NCI-H187 treated with DMSO at 0.1 percent for 48 hours (cell line): ENCODE measurements at places on chromosomes 7 and 10.

DNA sequence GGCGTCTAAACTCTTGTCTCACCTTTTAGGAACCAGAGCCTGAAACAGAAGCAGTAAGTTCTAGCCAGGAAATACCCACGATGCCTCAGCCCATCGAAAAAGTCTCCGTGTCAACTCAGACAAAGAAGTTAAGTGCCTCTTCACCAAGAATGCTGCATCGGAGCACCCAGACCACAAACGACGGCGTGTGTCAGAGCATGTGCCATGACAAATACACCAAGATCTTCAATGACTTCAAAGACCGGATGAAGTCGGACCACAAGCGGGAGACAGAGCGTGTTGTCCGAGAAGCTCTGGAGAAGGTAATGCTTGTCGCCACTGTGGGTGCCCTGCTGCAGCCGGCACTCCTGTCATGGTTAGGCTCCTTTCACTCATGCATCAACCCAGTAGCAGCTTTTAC is 113.1 kb downstream of the ZMYND11 start:
- DNase-seq = no peak

GRCh38 chr7:18824157-18824556 is 293.3 kb downstream of the TWIST1 start:
- no peak for DNase-seq

- no peak for DNase-seq
Measured at GRCh38 chr10:299969-300368, 164.7 kb downstream of the ZMYND11 start.

- no peak for DNase-seq
Measured at GRCh38 chr10:132708441-132708840, 77.5 kb downstream of the NKX6-2 start.

DNA sequence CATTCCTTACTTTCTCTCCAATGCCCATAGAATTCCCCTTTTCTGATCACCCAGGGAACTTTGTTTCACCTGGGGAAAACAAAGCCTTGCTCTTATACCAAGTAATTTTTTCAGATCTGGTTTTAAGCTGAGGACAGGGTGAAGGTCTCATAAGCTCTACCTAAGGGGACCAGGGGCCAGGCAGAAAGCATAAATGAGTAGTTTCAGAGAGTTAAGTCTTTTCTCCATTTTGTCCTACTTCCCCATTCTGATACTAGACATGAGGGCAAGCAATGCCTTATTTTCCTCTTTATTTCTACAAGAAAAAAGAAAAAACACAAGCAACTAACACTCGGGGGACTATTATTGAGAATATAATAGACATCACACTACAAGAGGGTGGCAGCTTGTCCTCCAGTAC is 2.9 kb downstream of the AKR1D1 start:
- no peak for DNase-seq

DNA sequence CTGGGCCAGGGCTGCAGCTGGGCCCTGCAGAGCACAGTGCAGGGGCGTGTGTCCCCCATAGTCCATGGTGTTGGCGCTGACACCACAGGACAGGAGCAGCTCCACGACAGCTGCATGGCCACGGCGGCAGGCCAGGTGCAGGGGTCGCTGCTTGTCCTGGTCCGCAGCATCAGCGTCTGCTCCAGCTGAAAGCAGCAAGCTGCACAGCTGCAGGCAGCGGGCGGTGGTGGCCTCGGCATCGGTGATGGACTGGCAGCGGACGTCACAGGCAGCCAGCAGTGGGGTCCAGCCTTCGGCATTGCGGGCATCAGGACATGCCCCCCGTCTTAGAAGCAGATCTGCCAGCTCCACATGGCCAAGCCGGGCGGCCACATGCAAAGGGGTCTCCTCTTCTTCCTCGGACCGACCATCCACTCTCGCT is 6.0 kb downstream of the ASB10 start:
- DNase-seq = no peak

- no peak for DNase-seq
Measured at GRCh38 chr7:155808549-155809331, 3.5 kb downstream of the SHH start.

GRCh38 chr7:155517452-155517851 is 28.9 kb downstream of the CNPY1 start:
- DNase-seq = no peak

DNA sequence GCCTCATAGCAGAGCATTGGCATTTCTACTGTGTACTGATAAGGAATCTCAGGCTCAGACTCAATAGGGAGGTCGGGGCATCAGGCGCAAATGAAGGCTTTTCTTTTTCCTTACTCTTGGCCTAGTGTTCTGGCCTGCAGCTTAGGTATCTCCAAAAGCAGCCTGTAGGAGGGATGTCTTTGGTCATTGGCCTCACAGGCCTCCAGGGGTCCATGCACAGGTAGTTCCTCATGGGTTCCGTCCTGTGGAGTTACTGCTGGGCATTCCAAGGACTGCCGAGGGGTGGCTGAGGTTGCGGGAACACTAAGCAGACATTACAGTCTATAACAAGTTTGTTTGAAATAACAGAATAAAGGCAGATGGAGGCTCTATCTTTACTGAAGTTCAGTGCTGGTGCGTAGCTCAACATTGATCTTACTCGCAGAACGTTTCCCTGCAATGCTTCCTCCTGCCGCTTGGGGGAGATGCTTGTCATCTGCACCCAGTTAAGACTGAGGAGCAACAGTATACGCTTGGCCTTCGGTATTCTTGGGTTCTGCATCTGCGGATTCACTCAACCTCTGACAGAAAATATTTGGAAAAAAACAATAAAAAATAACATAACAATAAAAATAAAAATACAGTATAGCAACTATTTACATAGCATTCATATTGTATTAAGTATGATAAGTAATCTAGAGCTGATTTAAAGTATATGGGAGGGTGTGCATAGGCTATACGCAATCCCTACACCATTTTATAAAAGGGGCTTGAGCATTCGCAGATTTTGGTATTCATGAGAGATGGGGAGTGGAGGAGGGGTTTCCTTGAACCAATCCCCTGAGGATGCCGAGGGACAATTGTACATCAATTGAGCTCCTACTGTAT is 58.9 kb downstream of the SH2D4B start:
- DNase-seq = no peak

GRCh38 chr10:63253040-63253439 is 119.9 kb downstream of the NRBF2 start:
- no peak for DNase-seq

- no peak for DNase-seq
Measured at GRCh38 chr10:85643171-85643844, 723.3 kb downstream of the GRID1 start.

- no peak for DNase-seq
Measured at GRCh38 chr10:75033399-75034130, 77.9 kb upstream of the SAMD8 start.

DNA sequence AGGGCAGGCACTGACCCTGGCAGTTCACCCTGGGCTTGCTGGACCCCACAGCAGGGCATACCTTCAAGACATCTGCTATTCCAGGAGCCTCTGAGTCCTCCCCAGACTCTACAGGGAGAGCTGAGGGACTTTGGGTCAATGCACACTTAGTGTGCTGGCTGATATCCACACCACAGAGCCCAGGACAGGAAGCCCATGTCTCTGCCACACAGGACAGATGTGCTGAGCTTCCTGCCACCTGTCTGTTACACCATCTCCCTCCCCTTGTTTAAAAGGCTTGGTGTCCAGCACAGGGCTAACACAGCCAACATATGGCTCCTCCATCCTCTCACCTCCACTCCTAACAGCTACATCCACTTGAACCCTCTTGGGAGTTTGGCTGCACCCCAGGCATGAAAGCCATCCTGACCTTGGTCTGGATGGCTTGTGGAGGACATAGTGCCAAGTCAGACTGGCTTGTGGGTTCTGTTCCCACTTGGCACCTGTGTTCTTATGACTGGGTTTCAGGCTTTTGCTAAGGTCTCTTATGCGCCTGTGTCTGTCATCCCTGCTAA is 529.8 kb downstream of the GALNT17 start:
- DNase-seq = no peak
